ENCODE measurements at places on chromosomes 6 and 20.

GRCh38 chr6:18031680-18032256 is 44.3 kb upstream of the KIF13A start:
- DNase-seq, result no peak

GRCh38 chr6:168437751-168438150 is 3.2 kb upstream of the SMOC2 start:
- no peak for DNase-seq

DNA sequence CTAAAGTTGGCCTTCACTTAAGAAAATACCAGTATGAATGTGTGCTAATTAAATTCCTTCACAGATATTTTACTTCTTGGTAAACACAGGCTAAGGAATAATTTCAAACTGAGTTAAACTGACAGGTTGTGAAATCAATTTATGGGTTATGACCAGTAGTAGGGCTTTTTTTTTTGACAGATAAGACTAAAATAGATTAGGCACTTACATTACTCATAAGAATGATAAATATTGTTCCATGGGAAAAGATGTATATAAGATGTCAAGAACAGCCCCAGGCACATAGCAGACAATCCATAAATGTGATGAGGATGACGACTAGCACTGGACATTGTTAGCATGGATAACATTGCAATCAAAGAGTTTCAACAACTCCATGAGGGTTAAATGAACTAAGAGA is 22.9 kb downstream of the NT5E start:
- no peak for DNase-seq

GRCh38 chr6:28996844-28997510 is 8.1 kb downstream of the ZNF311 start:
- no peak for DNase-seq

DNA sequence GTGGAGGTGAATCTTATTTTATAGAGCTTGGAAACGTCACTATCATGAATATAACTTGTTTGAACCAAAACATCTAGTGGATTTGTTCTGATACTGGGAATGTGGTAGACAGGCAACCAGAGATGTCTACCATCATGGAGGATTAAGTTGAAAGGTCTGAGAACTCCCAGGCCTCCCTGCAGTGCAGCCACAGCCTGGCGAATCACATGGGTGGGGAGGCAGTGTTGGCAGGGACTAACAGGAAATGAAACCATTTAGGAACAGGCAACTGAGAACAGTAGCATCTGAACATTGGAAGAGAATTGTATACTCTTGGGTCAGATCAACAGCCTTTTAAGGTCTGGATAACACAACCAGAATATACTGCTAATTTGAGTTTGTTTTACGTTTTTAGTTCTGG is 22.3 kb upstream of the CEP162 start:
- DNase-seq, result no peak

- no peak for DNase-seq
These were observed 393.6 kb downstream of the ESR1 start for GRCh38 chr6:152201120-152201519.

GRCh38 chr6:101711518-101711917 is 318.0 kb downstream of the GRIK2 start:
- DNase-seq, result no peak

- no peak for DNase-seq
These were observed 53.9 kb upstream of the DDR1 start for GRCh38 chr6:30830438-30830837.

DNA sequence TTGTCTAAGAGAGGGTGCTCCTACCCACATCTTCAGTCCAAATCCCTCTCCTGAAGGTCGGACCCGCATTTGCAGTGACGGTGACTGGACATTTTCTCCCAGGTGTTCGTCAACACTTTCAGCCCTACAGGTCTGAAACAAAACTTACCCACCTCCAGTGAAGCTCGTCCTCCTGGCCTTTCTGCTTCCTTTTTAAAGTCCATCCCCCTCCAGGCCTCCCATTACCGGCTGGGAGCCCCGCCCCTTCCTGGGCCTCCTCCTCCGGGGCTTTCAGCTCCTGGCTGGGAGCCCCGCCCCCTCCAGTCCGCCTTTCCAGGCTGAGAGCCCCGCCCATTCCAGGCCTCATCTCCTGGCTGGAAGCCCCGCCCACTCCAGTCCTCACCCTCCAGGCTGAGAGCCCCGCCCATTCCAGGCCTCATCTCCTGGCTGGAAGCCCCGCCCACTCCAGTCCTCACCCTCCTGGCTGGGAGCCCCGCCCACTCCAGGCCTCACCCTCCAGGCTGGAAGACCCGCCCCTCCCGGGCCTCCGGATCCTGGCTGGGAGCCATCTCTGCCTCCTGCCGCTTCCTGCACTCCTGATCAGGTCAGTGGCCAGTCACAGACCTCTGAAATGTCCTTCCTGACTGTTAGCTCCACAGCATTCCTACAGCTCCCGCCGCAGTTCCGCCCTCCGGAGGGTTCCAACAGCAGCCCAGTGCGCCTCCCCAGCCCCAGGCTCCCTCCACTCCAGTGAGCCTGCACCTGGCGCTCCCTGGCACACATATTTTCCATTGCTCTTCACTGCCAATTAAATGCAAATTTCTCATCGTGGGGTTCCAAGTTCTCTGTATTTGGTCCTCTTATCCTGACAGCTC is 98.5 kb downstream of the LY86 start:
- DNase-seq, result no peak

- DNase-seq, result no peak
These were observed 8.7 kb downstream of the CST3 start for GRCh38 chr20:23629017-23629541.

- no peak for DNase-seq
These were observed 360.4 kb downstream of the ESR1 start for GRCh38 chr6:152167641-152168603.

- DNase-seq, result no peak
These were observed 14.9 kb downstream of the EYS start for GRCh38 chr6:65692109-65692508.

GRCh38 chr6:139367810-139368351 is 6.6 kb downstream of the CITED2 start:
- peak; percentile 60 for DNase-seq

- DNase-seq, result no peak
These were observed 36.4 kb upstream of the TRERF1 start for GRCh38 chr6:42488129-42488528.

DNA sequence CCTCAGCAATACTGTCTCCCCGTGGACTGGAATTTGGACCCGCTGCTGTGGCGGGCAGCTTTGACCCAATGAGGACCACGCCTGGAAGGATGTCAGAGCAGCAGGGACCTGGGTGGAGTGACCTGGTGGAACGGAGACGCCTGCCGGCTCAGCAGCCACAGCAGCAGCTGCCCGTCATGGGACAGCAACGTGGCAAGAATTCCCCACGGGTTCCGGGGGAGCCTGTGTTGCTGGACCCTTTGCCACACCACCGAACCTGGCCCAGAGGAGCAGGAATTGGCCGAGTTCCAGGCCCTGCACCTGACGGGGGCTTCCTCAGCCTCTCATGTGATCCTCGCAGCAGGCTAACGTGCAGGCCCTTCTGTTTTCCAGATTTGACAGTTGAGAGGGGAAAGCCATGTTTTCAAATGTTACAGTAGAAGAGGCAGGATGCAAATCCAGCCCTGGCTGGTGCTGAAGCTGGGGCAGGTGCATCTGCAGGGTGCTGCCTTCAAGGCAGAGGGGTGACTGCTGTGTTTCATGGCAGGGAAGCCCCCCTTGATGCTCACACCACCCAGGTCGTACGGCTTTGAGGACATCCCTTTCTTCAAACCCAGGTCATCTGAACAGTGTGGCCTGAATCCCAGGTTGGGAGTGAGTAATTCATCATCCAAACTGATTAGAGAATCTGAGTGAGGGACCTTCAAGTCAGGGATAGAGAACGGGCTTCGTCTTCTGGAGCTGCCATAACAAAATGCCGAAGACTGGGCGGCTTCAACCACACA is 93.4 kb downstream of the THBS2 start:
- no peak for DNase-seq

DNA sequence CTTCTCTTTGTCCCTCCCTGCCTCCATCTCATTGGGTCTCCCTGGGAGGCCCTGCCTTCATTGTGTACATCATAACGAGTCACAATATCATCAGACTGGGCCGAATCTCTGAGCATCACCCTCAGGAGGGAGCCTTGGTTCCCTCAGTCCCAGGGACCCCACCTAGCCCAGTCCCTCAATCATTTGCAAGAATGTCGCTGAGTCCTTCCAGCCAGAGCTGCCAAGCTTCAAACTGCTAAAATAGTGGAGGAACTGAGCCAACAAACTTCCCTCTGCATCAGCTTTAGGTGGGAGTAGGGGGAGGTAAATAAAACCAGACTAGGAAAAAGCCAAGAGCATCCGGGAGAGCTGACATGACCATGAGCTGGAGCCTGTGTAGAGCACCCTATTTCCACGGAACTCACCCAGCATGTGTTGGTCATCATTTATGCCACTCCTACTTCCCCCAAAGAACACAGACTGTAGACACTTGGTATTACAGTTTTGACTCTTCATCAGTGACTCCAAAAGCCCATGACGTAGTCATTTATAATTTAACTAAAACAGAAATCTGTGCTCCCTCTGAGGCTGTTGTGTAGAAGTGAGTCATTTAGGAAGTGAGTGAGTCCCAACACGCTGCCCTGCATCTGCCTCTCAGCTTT is 28.8 kb upstream of the IL17A start:
- DNase-seq, result no peak

DNA sequence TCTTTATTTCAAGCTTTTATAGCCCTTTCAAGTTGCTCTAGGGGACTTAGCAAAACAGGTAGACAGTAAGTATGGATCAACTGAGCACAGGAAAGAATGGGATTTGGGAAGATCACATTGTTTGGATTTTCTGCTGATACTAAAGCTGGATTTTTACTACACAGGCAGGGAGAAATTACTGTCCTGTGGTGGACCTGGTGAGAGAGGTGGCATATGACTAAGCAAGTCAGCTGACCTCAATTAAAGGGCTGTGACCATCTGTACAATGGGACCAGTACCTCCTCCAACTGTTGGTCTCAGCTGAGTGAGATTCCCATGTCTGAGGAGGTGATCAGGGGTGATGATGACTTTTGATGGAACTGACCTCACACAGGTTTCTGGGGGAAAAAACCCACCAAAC is 28.0 kb downstream of the RREB1 start:
- no peak for DNase-seq

DNA sequence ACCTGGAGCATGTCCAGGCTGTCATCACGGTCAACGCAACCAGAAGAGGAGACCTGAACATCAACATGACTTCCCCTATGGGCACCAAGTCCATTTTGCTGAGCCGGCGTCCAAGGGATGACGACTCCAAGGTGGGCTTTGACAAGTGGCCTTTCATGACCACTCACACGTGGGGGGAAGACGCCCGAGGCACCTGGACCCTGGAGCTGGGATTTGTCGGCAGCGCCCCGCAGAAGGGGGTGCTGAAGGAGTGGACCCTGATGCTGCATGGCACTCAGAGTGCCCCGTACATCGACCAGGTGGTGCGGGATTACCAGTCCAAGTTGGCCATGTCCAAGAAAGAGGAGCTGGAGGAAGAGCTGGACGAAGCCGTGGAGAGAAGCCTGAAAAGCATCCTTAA is 49.5 kb downstream of the BFSP1 start:
- no peak for DNase-seq

GRCh38 chr20:19347943-19348456 is 135.6 kb downstream of the SLC24A3 start:
- no peak for DNase-seq

GRCh38 chr6:73121421-73121993 is 103.8 kb downstream of the KHDC1L start:
- DNase-seq, result no peak

- DNase-seq, result no peak
These were observed 361.1 kb upstream of the AGPAT4 start for GRCh38 chr6:161634916-161635315.

GRCh38 chr6:30719356-30719755 is 796 bp upstream of the TUBB start:
- DNase-seq, result no peak

GRCh38 chr6:110116258-110116657 is 63.2 kb downstream of the WASF1 start:
- no peak for DNase-seq

DNA sequence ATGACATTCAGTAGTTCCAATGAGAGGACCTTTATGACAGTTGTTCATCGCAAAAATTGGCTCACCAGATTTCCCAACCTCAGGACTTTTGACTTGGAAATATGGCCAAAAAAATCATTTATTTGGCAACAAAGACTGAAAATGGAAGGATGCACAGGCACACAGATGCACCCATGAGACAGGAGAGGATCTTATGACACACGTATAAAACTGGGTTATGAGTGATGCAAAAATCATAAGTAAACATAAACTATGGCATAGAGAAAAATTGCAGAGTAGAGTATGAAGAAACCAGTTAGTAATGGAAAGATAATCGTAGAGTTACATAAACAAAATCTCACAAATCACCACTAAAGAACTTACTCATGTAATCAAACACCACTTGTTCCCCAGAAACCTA is 546.9 kb downstream of the ADGRB3 start:
- DNase-seq, result no peak

DNA sequence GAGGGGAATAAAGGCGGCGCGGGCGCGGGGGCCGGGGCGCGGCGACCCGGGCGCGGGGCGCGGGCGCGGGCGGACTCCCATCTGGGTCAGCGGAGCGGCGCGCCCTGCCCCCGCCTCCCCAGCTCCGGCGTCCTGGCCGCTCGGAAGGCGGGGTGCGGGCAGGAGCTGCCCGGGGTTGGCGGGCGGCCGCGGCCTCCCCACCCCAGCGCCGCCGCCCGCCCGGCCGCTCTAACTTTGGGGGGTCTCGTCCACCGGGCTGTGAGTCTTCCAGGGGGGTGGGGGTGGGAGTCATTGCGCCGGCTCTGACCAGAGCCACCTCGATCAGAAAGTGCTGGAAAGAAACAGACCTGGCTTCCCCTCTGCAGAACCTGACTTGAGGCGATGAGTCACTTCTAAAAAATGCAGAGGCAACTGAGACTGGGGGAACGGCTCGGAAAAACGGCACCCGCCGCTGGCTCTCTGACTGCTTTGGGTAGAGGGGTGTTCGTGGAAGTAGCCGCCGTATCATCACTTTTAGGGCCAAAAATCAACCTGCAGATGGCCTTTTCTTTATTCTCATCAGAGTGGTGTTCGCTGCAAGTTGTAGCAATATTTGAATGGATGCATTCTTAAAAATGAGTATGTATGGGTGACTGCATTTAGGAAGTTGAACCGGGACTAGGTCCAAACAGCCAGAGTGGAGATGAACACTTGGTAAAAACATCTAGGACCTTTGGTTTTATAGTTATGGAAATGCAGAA is 667 bp downstream of the CAP2 start:
- no peak for DNase-seq

GRCh38 chr6:35686873-35687555 is 1.7 kb downstream of the FKBP5 start:
- no peak for DNase-seq

- no peak for DNase-seq
These were observed 2.0 kb upstream of the FKBPL start for GRCh38 chr6:32132110-32132509.

GRCh38 chr20:63545814-63546213 is 1.7 kb downstream of the SRMS start:
- no peak for DNase-seq

GRCh38 chr6:169241688-169242350 is 11.8 kb downstream of the THBS2 start:
- DNase-seq, result peak; percentile 6

DNA sequence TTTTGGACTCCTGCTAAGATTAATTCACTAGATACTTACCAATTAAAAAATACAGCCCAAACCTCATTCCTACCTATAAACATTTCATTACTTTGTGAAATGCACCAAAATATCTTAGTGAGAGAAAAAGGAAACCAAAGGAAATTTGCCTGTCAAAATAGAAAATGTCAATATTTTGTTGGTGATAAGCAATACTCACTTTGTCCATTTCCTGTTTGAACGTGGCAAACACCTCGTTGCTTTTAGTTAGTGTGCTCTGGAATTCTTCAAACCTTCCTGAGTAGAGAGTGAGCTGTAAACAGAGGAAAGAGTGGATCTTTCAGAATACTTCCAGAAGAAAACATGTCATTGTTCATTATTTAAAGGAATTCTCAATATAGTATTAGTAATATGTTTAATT is 44.2 kb downstream of the TXLNB start:
- no peak for DNase-seq

All from T-helper 2 cell (primary cell).